ENCODE measurements at places on chromosomes 4 and X.

- DNase-seq: no peak
These were observed 126.6 kb downstream of the NPNT start for GRCh38 chr4:106021737-106022410.

DNA sequence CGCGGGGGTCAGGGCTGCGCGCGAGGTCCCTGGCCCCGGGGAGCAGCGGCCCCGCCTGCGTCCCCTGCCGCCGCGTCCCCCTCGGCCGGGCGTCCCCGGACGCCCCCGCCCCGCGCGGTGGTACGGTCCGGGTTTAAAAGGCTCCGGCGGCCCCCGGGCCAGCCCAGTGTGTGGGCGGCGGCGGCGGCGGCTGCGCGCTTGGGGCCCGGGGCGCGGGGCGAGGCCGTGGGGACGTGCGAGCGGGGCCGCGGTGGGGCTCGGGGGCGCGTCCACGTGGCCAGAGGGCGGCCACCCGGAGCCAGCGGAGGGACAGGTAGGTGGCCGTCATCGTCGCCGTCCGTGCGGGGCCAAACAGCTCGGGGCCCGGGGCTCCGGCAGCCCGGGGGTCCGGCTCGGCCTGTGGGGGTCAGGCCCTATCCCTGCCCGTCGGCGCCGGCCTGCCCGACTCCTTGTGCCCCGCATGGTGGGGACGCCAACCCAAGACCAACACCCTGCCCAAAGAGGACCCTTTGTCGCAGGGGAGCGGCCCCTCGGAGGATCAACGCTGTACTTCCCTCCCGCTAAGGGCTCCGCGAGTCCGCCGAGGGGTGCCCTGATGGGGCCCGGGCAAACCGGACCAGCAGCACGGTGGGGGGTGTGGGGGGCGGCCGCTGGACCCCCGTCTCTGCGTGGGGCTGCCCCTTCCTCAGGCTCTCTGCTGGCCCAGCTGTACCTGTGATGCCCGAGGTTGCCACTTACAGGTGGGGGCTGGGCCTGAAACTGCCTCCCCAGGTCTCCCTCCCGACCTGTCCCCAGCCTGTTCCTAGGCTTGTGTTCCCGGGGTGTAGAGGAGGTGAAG, at the start of gene PLXNA3:
TSS of gene PLXNA3 (plus strand) at position 166 of the 838 bp plus-strand sequence. CDS start 1,903 bp downstream, outside the sequence.
- no peak for DNase-seq

DNA sequence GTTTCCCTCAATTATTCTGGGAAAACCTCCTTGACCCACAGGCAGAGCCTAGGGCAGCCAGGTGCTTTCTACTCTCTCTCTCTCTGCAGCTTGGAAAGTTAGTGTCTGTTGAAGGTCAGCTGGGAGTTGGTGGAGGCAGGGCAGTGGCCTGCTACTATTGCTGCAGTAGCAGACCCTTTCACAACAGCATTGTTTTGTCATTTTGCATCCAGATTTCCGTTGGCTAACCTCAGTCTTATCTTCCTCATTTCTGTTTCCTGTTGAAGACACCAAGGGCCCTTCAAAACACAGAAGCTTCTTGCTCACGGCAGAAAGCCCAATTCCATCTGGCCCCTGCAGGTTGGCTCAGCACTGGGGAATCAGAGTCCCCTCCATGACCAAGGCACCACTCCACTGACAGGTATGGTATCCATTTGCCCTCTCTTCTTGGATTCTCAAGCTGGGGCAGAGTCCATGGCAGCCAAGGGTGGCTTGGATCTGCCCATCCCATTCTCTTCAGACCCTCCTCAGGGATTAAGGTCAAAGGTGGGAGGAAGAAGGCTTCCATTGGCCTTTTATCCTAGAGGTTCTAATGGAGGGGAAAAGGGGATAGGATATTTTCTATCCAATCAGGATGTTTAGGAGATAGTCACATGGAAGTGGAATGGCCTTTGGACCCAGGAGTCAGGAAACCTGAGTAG, 24.6 kb downstream of the VSIG4 start:
- DNase-seq: no peak

DNA sequence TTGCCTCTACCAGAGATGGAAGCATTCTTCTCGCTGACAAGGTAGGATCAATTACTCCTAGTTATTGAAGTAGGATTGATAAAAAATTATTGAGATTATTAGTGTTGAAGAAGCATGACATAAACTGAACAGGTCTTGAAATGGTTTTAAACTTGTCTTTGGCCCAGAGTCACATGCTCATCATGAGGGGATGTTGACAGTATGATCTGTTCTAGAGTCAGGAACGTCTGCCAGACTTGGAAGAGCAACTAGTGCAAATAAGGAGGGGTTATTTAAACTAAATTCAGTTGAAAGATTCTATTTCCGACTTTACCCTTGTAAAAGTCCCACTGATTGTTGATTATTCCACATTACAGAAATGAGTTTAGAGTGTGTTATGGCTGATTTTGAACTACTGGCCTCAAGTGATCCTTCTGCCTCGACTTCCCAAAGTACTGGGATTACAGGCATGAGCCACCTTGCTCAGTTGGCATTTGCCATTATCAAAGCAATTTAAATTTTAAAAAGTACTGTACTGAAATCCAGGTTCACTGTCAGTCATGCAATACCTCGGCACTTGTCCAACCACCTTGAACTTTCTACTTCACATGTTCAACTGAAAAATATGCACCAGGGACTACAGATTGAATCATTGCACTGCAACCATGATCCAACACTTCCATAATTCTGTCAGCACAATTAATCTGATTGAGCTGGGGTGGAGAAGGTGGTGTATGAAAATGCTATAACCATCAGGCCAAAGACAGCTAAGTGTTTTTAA, 19.7 kb downstream of the FABP2 start:
- no peak for DNase-seq

DNA sequence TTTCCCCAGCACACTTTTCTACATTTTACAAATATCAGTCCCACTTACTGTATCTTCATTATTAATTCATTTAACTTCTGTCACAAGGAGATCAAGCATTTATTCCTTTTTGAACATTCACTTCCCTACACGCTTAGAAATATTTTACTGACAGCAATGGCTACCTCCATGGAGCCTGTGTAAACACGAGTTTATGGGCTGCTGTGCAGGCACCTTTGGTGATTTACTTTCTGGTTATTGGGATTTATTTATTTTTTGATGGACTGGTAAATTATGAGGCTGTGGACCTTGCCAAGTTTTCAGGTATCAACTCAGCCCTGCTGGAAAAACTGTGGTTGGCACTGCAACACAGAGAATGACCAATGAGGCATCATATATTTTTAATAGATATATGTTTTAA, 45.4 kb upstream of the PAQR3 start:
- DNase-seq: no peak

GRCh38 chr4:134141728-134142127, 59.9 kb downstream of the PABPC4L start:
- DNase-seq: no peak

All from DMS79 treated with DMSO at 0.1 percent for 48 hours (cell line).